ENCODE measurements at places on chromosomes 5 and 9. TPM values are rescaled to one million over a fixed set of nuclear protein-coding genes. Genes with fewer than 3 reads are reported as not detected.

DNA sequence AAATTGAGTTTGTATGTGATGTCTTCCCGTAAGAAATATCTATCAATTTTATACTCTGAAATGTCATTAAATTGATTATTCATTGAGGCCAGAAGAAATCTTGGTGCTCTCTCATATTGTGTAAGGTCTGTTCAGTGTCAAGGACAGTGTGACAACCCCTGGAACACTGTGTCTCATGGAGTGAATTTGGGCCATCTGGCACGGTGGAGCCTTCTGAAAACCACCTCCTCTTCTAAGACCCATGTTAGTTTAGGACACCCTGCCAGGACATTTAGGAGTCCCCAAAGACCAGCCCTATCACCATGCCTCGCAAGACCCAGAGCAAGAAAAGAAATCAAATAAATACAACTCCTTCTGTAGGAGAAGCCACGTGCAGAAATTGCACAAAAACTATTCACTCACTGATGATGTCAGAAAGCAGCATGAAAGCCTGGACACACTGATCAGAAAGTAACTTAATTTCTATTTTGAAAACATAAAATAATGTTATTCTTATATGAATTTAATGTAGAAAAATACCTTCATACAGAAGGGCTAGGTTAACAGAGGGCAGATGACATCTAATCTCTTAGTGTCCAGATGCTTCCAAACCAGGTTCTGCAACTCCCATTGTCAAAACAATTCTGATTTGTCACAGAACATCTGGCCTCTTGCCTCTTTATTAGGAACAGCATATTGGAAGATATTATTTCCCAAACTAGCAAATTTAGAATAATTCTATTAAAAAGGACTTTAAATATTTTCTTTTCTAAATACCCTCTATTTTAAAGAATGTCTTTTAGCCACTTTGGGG lies 298.8 kb downstream of the NR2F1-AS1 start:
- DNase-seq: no peak

Gene UHRF2
- total RNA-seq: 27.8 TPM

- peak; percentile 84 for DNase-seq
Observed at GRCh38 chr9:87336914-87337333, 160.7 kb upstream of the DAPK1 start.

Gene ARL14EPL
- total RNA-seq: not detected

Gene XPA
- total RNA-seq: 7.1 TPM

Gene COX7C
- total RNA-seq: 269 TPM

GRCh38 chr9:95018099-95018936 lies 291.8 kb downstream of the AOPEP start:
- no peak for DNase-seq

DNA sequence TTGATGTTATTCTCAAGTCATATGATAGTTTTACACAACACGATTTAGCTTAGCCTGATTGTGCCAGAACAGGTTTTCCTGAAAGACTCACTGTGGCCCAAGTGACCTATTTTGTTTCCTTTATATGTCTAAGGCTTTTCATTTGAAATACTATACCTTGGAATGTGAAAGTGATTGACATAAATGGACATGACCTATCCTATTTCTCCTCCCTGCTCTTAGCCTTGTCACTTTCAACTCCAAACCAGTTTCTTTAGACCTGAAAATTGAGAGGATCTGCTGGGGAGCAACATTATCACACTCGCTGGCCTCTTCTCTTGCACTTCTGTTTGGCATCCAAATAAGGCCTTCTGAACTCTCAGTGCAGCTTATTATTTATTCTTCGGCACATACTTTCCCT lies 496.8 kb downstream of the MAT2B start:
- DNase-seq: no peak

Gene INPP5E
- 16.4 TPM for total RNA-seq

Gene SLC22A4
- 0.26 TPM for total RNA-seq

DNA sequence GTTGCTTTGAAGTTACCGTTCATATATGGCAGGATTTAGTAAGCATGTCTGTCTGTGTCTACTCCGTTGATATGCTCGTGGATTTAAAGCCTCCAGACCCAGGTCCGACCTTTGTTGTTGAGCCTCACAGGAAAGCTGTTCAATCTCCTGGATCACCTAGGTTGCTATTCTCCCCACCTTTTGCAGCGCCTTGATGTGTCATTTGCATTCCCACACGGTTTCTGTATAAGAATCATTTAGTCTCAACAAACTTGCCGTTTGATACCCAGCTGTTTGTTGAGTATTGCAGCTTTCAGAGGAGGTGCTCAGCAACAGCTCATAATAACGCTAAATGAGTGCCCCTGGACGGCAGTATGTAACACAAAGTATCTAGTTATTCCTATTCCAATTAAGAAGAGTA lies 1.2 kb upstream of the ADGRV1 start:
- no peak for DNase-seq

Gene EEIG1
- total RNA-seq: 45.3 TPM

GRCh38 chr5:13188371-13188770 lies 756.1 kb downstream of the DNAH5 start:
- no peak for DNase-seq

Gene MAST4
- total RNA-seq: 4.0 TPM

- DNase-seq: no peak
Observed at GRCh38 chr5:6198531-6198930, 179.8 kb downstream of the MED10 start.

Gene SPTLC1
- total RNA-seq: 72.9 TPM

GRCh38 chr5:69295088-69295754 lies 37.4 kb downstream of the CCDC125 start:
- DNase-seq: no peak

Gene NR2F1
- total RNA-seq: 19.7 TPM

Gene PTRH1
- total RNA-seq: 45.5 TPM

DNA sequence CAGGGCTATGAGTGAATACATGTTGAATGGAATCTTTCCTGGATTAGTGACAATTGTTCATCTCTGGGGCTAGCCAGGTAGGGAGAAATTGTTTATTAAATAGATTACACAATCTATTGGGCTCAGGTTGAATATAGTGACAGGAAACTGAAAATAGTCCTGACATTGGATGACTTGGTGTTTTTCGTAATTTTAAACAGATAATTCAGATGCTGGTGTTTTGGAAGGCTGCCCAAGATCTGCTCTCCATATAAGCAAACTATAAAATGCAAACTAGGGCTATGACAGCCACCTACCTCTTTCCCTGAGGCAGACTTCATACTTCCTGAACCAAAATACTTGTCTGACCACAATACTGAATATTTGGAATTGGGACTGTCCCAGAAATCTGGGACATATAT lies 99.1 kb downstream of the ENC1 start:
- no peak for DNase-seq

Gene KIF27
- total RNA-seq: 0.20 TPM

Gene C5orf52
- total RNA-seq: not detected

GRCh38 chr5:65480306-65480865 lies 1.3 kb downstream of the ADAMTS6 start:
- DNase-seq: peak; percentile 86

Gene HMHB1
- total RNA-seq: not detected

GRCh38 chr5:73157414-73158303 lies 15.3 kb upstream of the TMEM174 start:
- no peak for DNase-seq

DNA sequence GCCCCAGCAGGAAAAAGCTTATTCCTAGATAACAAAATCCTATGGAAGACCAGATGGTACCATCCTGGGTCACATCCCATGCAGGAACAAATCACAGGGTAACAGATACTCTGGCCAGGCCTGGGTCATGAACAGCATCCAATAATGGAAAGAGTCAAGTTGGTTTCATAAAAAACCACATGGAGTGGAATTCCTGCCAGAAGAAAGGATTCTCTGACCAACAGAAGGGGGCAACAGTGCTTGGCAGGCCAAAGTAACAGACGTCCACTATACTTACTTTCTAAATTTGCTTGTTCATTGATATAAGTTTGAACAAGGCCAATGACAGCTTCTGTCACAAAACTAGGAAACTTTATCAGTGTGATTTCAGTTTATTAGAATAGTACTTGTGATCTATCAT lies 273.5 kb downstream of the ARRDC3 start:
- no peak for DNase-seq

Gene PCDHB4
- total RNA-seq: not detected

DNA sequence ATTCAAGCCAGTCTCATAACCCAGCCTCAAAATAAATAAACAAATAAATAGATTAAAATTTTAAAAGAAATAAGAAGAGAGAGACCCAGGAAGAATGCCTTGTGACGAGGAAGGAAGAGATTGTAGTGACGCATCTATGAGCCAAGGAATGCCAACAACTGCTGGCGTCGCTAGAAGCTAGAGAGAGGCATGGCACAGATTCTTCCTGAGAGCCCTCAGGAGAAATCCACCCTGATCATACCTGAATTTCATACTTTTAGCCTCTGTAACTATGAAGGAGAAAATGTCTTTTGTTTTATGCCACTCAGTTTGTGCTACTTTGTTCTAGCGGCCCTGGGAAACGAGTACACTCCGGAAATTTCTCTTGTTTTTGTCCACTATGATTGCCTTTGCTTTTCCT lies 103.9 kb downstream of the C9orf50 start:
- DNase-seq: no peak

DNA sequence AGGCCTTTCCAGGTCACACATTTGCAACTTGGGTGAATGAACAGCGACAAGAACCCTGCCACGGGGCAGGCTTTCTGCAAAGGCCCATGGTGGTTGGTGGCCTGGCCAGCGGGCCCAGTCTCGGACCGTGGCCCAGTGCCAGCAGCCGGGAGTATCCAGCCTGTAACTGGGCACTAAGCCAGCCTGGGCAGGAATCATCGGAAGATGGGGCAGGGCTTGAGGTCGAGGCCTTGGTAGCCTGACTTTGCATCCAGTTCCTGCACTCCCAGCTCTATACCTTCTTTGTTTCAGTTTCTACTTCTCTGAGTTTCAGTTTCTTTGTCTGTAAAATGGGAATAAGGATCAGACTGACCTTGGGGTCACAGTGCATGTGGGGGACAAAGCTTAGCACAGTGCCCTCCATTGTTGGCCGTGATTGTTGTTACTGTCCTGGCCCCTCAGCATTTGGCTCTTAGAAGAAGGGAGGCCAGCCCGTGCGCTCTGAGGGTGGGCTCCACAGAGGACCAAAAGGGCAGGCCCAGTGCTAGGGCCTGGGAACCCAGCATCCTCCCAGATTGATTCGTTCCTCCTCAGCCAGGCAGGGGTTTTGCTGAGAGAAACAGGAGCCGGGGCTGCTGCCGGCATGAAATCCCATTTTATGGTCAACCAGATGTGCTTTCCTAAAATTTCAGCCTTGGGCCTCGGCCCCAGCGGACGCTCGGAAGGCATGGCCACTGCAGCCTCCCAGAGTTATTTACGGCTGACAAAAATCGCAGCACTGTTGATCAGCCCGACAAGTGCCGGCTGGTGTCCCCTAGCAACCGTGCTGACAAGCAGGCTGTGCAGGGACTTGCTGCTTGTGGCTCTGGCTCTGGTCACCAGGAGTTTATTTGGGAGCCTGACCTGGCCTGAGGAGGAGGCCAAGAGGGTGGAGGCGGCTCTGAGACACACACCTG lies 43.6 kb downstream of the JADE2 start:
- DNase-seq: peak; percentile 71

GRCh38 chr5:60529001-60529400 lies 171.0 kb downstream of the DEPDC1B start:
- DNase-seq: no peak

Gene PCDHA9
- total RNA-seq: not detected

Gene ENTPD8
- total RNA-seq: 0.76 TPM

DNA sequence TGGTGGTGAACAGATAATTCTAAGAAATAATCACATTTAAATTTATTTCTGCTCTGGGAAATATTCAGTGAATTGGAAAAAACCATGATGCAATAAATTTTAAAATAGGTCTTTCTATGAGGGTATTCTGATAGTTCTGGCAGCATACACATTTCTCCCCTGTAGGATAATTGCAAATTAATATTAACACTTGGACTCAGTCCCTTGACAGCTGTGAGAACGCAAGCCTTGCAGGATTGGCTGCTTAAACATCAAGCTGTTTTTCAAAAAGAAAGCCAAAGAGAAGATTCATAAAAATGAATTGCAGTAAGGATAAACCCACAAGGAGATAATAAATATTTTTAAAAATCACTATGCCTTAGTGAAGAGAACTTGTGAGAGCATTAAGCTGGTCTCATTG lies 180.0 kb downstream of the MTRR start:
- no peak for DNase-seq

- DNase-seq: no peak
Observed at GRCh38 chr9:38404314-38404713, 11.8 kb downstream of the ALDH1B1 start.

- DNase-seq: no peak
Observed at GRCh38 chr5:94672746-94673145, 54.3 kb downstream of the SLF1 start.

Data from HT-29 (cell line).